ENCODE measurements at places on chromosomes 5 and 9.

DNA sequence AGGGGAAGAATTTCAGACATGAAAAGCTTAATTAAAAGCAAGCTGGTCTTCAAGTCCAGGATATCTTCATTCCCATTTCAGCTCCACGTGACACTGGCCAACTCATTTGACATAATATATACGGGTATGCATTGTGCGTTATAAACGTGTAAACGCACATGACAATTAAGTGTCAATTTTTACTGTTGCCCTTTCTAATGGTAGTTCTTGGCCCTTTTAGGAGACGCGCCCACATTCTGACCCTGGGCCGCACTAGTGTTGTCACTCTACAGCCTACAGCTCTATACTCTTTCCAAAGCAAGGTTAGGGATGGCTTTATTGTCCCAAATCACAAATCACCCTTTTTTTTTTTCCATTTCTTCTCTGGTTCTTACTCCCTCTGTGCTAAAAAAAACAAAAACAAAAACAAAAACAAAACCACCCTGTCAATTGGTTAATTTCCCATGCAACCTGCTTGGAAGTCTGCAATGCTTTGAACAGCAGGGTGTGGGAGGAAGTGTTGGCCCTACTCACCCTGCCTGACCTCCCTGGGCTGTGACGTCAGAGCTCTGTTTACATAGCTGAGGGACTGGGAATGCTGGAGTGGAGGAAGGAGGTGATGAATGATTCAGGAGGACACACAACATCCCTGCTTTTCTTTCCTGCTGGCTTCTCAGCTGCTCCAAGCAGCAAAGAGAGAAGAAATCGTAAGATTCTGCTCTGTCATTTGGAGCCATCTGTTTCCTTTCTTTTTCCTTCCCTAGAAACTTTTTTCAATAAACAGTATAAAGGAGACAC lies 19.3 kb downstream of the RFK start:
- no peak for DNase-seq

GRCh38 chr5:169302491-169303118 lies 1.7 kb upstream of the SLIT3 start:
- peak; percentile 37 for DNase-seq

DNA sequence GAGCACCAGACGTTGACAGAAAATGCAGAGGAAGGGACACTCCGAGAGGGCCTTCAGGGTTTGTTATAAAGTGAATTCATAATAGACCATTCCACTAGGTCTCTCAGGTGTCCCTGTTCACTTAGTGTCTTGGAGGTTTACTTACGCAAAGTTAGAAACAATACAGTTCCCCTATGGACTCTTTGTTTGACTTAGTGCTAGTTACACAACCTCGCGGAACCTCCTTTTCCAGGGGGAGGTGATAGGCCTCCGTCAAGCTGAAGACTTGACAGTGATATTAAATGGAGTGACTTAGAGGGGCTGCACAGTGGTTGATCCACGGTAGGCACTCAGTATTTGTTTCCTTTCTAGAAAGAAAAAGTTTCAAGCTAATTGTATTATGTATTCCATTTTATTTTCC lies 1.3 kb downstream of the CCT5 start:
- DNase-seq = no peak

DNA sequence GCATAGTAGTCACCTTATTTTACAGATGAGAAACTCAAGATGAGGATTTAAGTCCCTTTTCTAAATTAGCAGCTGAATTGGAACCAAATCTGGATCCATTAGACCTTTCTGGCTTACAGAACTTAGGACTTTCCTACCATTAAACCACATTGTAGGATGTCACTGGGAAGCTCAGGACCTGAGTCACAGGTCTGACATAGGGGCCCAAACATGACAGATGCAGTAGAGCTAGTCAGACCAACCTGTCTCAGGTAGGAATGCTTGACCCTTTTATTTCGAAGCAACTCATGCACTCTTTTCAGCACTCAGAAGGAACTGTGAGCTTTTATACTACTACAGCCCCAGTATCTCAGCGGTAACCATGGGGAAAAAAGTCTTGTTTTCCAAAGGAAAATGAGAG lies 2.6 kb downstream of the RAB24 start:
- DNase-seq = no peak

GRCh38 chr9:99907208-99907532 lies 716 bp downstream of the STX17 start:
- DNase-seq = no peak

- no peak for DNase-seq
These were observed 105.1 kb upstream of the CTSL start for GRCh38 chr9:87620731-87621322.

GRCh38 chr5:96228408-96228807 lies 204.6 kb downstream of the PCSK1 start:
- DNase-seq = no peak

DNA sequence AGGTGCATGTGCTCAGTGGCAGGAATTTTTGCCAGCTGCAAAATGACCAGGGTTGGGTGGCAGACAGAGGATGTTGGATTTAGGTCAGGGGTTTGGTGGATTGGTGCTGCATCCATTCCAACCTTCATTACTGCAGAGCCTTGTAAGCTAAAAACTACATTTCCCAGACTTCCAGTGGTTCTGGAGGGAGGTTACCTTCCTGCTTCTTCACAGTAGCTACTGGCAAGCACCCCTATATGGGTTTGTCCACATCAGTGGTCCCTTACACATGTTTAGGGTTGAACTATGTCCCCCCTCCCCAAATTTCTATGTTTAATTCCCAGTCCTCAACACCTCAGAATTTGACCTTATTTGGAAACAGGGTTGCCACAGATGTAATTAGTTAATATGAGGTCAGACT lies 20.7 kb upstream of the IL17B start:
- DNase-seq = no peak

- DNase-seq = no peak
These were observed 108.8 kb downstream of the HMHB1 start for GRCh38 chr5:143920772-143921171.

- DNase-seq = peak; percentile 23
These were observed 8.6 kb downstream of the ECSCR start for GRCh38 chr5:139453683-139454567.

GRCh38 chr9:77435688-77436087 lies 212.4 kb downstream of the GNA14 start:
- DNase-seq = no peak

DNA sequence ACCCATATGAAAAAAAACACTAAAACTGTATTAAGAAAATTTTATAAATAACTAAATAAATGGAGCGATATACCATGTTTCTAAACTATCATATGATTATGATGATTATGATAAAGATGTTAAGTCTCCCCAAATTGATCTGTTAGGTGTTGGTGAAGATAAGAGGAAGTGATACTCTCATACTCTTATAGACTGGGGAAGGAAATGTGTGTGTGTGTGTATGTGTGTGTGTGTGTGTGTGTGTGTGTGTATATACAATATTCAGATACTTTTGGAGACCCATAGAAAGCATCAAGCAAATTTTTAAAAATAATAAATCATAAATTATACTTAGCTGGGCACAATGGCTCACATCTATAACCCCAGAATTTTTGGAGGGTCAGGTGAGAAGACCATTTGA lies 62.9 kb downstream of the TMEM232 start:
- DNase-seq = no peak

DNA sequence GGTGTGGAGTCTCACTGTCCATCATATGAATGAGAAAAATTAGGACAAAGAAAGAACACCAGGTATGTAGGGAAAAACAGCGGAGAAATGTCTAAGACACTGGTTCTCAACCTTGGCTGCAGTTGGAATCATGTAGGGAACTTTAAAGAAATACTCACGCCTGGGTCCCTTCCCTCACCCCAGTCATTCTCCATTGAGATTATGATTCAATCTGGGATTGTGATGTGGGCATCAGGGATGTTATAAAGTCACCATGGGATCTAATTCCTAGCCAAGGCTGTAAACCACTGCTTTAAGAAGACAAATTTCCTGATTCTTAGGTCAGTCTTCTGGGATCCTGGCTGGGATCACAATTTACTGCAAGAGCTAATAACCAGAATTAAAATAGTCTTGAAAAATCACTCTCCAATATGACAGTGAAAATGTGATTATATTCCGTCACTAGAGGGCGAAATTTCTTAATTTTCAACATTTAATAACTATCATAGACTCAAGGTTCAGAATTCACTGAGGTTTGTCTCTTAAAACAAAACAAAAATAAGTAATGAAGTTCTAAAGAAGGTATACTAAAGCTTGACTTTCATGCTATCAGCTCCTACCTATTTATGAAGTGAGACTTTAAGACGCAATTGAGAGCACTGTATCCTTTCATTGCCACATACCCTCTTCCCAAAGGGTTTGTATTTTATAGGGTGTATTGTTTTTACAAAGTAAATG lies 60.5 kb downstream of the GLDC start:
- DNase-seq = no peak

DNA sequence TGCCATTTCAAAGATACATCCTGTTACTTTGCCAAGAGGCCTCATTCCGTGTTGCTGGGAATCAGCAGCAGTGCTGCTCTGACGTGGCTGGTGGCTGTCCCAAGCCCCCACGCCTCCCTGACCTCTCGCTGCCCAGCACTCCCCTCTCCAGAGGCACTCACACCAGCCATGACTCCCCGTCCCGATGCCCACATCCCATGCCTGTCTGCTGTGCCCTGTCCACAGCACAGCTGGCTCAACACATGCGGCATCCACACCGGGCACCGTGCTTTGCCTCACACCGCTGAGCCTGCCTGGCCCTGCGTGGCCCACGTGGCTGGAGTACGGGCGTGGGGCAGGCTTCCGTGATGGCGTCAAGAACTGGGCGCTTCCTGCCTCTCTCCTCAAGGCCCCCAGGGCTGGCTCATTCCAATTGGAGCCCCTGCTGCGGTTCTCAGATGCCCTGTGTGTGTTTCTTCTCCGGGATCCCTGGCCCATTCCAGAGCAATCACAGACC lies 7.8 kb upstream of the LCN1 start:
- DNase-seq = no peak

DNA sequence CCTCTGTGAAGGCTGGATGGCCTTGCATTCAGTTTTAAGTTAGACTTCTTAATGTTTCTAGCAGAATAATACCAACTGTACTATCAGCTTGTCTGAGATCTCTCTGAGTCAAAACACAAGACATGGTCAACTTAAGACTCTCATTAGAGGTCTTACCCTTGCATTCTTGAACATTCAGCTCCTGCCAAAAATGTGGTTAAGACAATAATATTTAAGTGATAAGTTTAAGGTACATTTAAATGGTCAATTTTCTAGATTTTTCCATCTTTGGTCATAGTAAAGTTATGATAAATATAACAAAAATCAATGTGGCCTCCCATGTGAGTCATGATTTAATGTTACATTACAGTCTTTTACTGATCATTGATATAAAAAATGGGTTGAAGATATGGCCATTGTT lies 75.0 kb downstream of the NR2F1 start:
- DNase-seq = no peak

- no peak for DNase-seq
These were observed 9.0 kb upstream of the MYOZ3 start for GRCh38 chr5:150651924-150652671.

DNA sequence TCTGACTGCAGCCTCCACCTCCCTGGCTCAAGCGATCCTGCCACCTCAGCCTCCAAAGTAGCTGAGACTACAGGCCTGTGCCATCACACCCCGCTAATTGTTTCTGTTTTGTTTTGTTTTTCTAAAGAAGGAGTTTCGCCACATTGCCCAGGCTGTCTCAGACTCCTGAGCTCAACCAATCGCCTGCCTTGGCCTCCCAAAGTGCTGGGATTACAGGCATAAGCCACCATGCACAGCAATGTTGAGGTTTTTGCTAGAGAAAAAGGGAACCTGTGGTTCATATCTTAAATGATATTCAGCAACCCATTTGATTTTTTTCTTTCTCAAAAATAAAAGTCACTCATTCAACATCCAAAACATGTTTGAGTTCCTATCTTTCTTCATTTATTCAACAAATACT lies 20.4 kb upstream of the DELE1 start:
- no peak for DNase-seq

GRCh38 chr9:127519301-127520166 lies 68.2 kb downstream of the LRSAM1 start:
- peak; percentile 57 for DNase-seq

- DNase-seq = no peak
These were observed 148.0 kb downstream of the BRINP1 start for GRCh38 chr9:119221276-119221675.

DNA sequence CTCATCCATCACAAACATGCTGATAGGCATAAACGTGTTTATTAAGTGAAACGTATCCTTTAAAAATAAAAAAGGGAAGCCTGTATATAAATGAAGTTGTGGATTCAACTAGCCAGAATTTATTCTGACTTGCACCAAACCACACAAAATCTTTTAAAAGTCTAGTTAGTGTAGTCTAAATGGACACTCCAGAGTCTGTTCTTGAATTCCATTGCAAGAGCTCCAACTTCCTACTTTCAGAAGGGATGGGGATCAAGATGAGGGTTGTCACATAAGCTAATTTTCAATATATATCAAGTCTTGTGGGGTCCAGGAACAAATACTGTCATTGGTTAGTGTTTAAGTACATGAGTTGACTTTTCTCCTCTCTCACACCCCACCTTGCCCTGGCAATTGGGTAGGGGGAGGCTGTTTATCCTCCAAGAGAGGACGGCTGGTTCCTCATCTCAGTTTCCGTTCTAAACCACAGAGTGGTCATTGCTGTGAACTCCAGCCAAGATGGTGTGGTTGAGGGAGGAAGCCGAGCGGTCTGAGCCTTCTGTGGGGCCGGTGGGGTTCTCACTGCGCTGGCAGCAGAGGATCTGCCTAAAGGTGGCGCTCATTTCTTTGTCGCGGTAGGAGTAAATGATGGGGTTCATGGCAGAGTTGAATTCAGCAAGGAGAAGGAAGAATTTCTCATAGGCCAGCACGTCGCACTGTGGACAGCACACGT lies 163.2 kb downstream of the LPAR1 start:
- DNase-seq = no peak

DNA sequence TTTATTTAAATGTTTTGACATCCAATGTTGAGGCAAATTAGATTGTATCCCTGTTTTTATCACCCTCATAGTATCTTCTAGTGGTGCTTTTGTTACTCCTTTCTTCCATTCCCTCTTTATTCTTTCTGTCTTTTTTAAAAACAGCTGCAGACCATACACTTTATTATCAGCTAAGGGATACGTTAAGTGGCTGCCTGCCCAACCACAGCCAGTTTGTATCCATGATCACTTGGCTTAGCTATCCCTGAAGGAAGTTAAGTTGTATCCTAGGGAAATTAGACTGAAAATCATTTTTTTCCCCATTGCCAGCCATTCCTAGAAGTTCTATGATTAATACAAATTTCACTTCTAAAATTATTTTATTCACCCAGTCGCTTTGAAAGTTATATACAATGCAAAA lies 1032.7 kb downstream of the NR2F1-AS1 start:
- no peak for DNase-seq

DNA sequence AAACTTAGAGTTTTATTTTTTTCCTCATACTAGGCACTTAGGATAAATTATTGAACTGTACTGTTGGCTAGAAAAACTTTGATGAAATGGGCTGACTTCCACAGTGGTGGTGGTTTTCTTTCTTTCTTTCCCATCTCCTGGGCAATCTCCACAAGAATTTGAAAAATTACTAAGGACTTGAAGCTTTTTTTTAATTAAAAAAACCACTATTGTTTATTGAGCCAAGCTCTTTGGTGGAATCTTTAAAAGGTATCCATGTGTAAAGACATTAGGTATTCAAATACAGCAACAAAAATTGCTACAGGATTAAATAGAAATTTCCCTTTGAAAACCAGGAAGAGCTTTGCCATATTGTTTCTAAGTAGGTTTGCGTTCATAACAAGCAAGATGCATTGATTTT lies 14.1 kb downstream of the MARCHF6 start:
- no peak for DNase-seq
